ENCODE measurements at places on chromosomes 6 and 20.

GRCh38 chr20:62595491-62595890, 46.8 kb upstream of the SLCO4A1 start:
- no peak for DNase-seq

GRCh38 chr6:6721606-6722005, 133.1 kb downstream of the LY86 start:
- no peak for DNase-seq

DNA sequence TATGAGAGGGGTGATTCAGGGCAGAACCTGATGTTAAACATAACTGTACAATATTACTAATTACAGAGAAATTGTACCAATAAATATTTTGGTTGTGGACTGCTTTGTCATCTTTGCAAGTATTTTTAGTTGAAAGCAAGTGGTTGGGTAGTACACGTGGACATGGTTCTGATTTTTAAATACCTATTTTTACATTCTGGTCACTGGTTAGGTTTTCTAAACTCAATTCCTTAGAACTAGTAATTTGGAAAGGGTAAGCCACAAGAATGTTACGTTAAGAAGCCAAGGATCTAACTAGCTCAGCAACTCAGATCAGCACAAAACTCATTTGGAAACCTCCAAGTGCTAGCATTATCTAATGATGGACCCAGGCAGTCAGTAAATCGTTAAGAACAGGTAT, 2.7 kb downstream of the EPB41L2 start:
- DNase-seq: no peak

DNA sequence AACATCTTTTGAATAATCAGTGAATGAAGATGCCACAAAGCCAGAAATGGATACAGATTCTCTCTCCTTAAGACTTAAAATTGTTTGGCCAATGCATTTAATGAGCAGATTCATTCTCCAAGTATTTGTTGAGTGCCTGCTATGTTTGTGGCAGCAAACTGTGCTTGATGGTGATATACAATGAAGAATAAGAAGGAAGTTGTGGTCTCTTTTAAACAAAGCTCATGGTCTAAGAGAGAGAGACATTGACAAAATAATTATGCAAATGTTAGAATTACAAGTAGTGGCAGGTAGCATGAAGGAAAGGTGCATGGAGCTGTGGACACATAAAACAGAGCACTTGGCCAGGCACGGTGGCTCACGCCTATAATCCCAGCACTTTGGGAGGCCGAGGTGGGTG, 28.3 kb downstream of the NFATC2 start:
- no peak for DNase-seq

- no peak for DNase-seq
Measured at GRCh38 chr6:314377-314776, 22.1 kb downstream of the DUSP22 start.

DNA sequence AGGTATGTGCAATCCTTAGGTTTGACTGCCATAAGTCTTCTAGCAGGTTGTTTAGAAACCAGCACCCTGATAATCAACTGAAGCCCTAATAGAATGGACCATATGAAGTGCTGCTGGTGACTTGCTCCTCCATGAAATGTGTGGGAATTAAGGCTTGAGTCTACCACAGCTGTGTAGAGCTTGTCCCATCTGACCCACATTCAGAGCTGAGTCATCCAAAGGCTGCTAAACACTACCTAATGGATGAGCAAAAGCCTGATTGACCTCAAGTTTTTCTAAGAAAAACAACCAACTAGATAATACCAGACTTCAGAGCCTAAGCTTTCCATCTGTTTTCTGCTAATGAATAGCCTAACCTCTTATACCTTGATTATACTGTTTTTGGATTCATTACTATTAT, 120.3 kb upstream of the MOCS1 start:
- no peak for DNase-seq

DNA sequence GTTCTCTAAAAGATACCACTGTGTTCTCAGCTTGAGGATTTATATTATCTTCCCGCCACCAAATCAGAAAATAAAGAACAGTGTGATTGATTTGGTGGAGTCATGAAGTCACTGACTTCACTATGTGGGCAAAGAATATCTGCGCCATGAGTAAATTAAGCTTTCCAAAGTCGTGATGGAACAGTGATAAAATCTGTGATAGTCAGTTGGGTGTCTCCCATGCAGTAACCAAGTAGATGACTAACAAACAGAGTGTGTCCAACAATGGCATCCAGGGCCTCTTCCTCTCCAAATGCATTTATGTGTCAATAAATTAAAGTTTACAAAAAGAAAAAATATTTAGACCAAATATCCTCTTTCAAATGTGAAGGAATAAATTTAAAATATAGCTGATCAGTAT, 87.0 kb upstream of the DST start:
- DNase-seq: no peak

GRCh38 chr20:40958598-40958997, 70.0 kb upstream of the TOP1 start:
- no peak for DNase-seq

DNA sequence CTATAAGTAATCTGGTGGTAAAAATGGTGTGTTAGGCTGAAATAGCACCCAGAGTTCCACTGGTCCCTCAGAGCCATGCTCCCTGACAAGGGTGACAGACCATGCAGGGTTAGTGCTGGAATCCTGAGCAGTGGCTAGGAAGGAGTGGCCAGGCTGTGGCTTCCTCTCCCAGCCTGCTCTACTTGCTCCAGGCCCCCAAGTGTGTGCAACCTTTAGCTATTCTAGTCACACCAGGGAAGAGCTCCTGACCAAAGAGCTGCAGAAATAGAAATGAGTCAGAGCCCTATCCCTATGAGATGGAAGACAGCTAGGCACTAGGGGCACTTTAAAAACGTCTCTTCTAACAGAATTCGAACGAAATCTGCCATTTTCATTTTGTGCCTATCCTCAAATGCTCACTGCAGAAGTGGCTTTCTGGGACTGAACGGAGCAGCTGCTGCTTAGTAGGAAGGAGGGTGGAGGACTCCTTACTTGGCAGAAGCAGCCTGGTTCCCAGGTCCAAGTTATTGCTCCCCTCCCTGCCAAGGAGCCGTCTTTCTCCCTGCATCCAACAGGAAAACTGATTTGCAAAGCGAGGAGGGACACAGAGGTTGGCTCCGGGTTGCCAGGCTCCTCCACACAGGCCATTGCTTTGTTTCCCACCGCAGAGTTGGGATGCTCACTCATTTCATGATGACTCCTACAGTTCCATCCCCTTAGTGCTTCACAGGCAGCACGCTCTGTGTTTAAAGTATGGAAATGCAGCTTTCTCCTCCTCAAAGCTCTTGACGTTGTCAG, 754.5 kb downstream of the C6orf118 start:
- no peak for DNase-seq

DNA sequence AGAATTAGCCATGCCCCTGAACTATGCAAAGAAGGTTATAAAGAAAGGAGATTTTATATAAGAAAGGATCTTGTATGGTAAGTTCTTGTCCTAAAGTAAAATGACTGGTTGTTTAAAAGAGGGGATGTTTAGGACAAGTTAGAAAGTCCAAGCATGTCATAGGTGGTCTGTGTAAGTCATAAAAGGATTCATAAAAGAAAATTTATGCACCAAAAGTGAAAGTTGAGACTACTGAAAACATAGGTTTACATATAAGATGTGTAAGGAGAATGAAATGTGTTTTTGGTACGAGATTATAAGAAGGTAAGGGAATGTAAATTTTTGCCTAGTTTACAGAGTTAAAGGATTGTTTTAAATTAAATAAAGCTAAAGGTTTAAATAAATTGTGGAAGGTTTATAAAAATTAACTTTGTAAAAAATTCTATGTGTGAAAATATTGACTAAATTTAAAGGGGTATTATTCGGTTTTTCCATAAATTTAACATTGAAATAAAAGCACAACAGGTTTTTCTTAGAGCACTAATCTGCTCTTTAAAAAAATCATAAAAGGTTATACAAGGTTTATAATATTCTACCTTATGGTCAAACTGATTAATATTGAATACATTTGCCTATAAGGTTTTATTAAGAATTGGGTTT, 93.6 kb upstream of the UST start:
- DNase-seq: no peak

DNA sequence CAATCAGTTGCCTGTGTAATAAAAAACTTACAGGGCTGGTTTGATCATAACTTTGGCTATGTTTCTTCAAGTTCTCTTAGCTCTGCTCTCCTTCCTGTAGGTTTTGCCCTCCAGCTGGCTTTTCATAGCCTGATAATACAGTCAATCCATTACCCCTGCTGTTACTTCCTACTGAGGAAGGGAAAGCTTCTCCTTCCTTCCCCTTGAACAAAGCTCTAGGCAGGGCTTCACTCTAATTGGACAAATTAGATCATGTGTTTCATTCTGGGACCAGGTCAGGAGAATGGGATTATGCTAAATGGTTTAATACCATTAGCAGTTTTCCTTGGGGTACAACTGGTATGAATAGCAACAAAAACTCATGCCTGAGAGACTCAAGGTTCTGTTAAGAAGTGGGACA, 106.8 kb upstream of the MCHR2 start:
- no peak for DNase-seq

DNA sequence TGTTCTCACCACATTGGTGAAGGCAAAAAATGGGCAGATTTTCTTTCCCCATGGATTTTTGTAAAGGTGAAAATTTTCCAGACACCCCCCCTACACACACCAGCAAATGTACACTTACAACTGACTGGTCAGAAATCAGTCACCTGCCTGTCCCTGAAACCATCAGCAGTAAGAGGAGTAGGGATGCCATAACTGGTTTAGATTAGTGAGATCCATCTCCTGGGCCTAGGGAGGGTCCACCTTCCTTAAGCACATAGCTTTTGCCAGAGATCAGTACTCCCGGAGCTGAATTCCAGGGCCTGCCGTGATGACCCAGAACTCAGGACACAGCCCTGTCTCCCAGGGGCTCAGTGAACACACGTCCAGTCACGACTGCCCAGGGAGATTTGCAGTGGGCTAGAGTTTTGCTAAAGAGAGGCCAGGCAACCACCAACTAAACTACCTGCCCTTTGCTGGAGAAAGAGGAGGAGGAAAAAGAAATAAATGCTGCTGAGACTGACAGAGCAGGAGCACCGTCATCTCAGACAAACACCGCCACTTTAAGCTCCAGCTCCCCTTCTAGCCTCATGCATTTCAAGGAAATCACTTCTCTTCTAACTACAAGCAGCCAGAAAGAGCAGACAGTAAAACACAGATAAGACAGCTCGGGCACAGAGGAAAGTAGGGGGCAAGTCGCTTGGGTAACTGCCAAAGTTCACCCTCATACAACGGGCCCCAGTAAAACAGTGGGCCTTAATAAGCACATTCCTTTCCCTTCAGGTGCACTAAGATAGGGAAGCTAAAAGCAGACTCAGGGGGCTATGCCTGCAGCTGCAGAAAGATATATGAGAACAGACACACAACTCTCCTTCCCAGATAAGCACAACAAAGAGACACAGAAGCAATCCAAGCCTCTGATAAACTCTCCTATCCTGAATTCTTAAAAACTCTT, 82.6 kb upstream of the SPTLC3 start:
- no peak for DNase-seq

GRCh38 chr20:58571356-58571692, 56.1 kb upstream of the APCDD1L start:
- DNase-seq: no peak

DNA sequence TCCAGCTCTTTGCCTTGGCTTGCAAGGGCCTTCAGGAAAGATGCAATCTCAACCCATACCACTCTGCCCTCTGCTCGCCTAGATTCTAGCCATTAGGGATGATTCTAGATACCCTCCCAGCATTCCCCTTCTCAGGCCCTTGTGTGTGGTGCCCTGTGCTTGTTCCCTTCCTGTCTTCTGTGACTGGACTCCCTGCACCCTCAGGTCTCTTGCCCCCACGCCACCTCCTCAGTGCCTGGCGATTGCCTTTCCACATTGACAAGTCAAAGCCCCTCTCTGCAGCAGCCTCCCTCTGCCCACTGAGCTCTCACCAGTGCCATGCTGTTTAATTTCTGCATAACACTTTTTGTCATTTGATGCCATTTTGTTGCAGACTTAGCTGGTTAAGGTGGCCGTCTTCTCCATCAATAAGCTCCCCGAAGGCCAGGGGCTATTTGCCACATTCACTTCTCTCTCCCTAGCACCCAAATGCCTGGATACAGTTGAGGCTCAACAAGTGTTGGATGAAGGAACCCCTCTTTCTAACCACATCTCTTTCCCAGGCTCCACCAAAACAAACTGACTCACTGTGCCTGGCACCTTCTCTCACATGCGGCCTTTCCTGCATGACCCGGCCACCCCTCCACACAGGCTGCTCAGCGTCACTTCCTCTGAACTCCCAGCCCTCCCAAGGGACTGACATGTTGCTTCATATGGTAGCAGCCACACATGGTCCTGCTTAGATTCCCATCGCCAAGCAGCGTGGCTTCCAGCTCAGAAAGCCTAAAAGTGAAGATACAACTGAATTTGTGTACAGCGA, 4.6 kb upstream of the TXNDC5 start:
- DNase-seq: no peak

DNA sequence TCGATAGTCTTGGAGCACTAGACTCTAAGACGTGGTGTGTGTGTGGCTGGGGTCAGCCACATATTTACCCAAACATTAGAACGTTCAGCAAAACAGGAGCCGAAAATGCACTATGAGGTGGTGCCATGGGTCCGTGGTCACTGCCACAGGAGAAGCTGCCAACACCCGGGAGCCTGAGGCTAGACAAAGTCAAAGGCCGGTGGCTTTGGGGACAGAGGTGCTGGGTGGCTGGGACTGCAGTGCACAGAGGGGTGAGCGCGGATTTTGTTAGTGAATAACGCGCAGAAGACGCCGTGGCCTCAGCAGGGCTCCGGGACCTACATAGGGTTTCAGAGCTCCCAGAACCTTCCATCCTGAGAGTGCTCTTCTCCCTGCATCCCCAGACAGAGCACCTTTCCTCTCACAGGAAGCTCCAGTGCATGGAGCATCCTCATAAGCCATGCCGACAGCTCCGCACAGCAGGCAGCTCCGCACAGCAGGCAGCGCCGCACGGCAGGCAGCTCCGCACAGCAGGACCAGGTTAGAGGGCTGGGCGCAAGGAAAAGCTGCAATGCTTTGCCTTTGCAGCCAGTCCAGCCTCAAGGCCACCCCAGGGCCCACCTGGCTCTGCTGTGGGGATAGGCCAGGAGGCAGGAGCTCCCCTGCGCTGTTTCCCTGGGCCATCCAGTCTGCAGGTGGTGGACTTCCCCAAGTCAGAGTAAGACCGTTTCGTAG, 304.1 kb downstream of the TAF4 start:
- peak; percentile 30 for DNase-seq

- DNase-seq: no peak
Measured at GRCh38 chr20:34243377-34243776, 2.2 kb downstream of the ASIP start.

DNA sequence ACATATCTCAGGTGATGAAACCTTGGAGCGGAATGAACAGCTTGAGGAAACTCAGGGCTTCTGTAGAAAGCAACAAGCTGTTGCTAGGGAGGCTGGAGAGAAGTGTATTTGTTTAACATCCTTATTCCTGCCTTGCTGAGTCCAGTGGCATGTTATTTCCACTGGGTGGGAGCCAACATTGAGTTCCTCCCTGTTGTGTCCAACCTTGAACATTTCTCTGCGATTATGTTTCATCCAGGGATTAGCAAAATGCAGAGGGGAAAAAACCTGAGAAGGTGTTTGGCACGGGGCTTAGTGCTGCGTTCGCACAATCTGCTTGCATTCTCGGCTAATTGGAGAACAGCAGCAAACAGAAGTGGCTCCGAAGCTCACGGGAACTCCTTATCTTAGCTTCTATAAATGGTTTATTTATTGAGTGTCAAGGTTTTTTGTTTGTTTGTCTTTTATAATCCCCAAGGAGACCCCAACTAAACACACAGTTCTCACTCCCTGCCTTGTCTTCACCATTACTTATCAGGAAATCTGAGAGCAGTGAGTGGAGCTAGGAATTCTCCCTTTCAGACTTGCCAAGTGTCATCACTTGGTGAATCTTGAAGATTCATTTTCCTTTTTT, 412.8 kb downstream of the CDC5L start:
- no peak for DNase-seq
